Kasumi-1 (cell line): ENCODE measurements at places on chromosomes 12 and 14.

DNA sequence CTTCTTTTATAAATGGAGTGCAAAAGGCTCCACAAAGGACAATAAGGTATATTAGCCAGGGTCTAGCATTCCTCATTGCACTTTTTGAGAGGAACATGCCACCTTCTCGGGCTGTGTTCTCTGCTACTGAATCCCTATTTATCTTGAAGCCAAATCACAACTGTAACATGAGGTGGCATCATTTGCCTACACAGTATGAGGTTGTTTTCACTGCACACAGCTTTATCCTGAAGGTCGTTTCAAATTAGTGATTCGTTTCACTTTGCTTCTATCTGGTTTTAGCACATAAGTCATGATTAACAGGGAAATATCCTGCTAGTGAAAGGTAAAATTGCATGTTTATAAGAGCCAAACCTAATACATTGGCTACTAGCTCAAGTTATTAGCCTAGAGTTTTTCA, 153.8 kb downstream of the SLC35F4 start:
- no peak for DNase-seq

GRCh38 chr12:121274036-121274763, 22.3 kb downstream of the CAMKK2 start:
- no peak for DNase-seq

DNA sequence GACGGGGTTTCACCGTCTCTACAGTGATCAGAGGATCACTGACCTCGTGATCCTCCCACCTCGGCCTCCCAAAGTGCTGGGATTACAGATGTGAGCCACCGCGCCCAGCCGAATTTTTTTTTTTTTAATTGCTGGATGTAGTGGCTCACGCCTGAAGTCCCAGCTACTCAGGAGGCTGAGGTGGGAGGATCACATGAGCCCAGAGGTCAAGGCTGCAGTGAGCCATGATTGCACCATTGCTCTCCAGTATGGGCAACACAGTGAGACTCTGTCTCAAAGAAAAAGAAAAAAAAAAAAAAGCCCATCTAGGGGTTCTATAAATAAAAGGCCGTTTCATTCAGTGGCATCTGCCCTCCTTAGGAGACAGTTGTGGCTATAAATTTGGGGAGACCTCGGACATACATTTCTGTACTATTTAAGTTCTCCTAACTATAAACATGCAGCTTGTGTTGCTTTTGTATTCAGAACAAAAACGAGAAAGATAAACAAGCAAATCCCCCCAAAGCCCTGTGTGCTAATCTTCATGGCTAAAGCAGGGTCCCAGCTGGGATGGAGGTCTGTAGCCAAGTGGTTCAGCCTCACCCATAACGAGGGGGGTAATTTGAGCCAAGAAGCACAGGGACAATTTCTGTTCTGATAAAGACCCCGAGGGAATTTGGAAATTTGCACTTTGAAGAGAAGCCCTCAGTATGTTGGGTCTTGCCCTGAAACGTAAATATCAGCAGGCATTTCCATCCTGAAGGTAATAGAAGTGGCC, 35.0 kb upstream of the BCL7A start:
- no peak for DNase-seq

DNA sequence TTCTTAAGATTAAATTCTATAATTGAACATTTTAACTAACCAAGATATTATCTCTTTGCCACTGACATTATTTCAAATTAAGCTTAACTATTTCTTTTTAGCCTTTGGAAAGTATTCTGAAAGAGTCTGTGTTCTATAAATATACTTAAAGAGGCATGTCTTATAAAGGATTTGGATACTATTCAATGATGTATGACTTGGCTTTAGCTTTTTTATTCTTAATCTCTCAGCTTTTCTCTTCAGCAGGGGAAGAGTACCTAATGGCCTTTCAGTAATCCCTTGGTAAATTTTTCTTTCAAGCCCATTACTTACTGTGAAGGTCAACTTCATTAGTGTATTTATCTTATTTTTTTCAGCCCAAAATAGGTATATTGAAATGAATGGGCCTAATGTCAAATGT, 113.8 kb downstream of the LRRK2 start:
- no peak for DNase-seq

DNA sequence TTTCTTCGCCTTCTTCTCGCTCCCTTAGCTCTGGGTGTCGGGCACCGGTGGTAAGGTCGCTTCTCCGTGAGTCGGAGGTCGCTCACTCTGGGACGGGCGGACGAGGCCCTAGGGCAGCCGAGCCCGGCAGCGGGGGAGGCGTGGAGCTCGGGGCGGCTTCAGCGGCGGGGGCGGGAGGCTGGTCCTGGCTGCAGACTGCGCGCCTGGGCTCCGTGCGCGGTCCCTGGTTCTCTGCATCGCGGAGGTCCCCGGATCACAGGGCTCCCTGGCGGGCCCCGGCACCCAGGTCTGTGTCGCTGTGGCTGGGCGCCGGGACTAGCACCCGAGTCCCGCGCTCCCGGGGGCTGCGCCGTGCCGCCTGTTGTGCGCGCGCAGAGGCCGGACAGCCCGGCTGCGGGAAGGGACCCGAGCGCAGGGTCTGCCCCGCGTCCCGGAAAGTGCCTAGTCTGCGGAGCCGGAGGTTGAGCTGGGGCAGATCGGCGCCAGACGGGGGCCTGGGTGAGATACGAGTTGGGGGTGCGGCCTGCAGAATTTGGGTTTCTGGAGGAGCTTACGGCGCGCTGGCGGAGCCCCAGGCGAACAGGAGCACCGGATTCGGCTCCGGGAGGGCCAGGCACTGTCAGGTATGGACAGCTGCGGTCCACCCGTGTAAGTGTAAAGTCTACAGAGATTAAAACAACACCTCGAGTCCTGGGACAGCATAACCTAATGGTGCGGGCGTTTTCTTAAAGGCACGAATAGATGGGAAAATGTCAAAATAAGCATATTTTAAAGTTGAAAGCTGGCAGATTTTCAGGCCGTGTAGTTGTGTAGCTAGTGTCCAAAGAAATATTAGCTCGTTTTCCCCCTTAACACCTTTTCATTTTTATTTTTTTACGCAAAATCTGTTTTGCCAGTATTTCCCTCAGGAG, 713 bp downstream of the FRMD6 start:
- peak; percentile 71 for DNase-seq

GRCh38 chr14:90368946-90369721, 27.7 kb upstream of the CALM1 start:
- DNase-seq = no peak

DNA sequence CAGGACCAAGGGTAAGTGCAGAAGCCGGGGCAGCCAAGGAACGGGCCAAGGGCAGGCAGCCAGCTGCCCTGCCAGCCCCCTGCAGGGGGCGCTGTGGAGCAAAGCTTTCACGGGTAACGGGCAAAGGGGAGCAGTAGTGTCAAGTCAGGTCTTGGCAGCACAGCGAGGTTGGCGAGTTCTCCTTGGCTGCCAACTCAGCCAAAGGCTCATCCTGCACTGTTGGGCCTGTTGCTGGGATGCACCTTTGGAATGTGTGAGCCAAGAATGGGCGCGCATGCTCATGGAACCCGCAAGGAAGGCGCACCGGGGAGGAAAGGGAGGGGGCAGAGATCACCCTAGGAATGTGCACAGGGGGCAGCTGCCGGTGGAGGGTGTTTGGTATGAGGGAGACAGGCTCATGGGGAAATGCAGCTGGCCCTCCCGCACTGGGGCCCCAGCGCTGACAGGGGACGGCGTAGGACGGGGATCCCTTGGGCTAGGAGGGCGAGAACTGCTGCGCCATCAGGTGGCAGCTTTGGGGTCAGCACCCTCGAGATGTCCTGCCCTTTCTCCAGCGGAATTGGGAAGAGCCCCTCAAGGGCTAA, 138.0 kb downstream of the ASCL4 start:
- no peak for DNase-seq

DNA sequence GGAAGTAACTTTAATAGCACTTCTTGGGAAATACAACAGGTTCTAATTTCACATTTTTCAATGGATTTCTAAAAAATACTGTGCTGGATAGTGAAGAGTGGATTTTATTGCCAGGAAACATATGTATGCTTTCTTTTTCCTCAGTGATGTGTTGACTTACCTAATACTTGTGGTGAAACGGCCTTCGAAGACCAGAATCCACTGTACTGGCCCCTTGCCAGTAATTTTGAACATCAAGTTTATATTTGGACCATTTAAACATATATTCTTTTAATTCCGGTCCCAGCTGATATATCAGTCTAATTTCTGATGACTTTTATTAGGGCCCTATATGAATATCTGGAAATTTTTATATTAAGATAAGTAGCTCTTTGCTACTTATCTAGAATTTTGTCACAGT, 1.8 kb downstream of the MSRB3 start:
- DNase-seq = peak; percentile 65

DNA sequence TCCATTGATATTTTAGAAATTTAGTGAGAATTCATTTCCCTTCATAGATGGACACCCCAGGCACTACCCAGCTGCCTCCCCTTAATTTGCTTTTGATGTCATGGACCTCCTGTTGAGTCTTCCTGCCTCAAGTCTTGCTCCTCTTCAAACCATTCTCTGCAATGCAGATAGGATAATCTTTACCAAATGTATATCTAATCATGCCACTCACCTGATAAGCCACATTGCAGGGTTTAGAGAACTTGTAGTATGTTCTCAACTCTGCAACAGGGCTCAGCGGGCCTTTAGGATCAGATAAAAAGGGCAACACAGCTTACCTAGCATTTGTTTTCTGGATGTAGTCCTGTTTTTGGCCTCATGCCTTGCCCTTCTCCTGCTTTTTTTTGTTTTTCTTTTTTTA, 234.5 kb downstream of the EMP1 start:
- no peak for DNase-seq

DNA sequence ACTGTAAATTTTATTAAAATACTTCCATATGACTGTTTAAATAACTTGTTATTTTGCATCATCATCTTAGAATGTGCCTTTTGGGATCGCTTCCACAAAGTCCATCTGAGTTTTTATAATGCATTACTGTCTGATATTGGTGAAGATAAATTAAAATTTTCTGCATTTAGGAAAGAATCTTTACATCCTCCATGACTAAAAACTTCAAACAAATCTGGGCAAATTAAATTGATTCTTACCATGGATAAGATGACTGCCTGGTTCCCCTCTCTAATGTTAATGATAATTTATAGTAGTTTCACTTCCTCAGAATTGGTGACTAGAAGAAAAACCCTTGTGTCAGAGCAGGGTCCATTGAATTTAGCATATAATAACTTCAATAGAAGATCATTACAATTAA, 94.7 kb upstream of the SLC38A4 start:
- no peak for DNase-seq

- DNase-seq = no peak
Observed at GRCh38 chr14:76063327-76063726, 77.8 kb downstream of the IFT43 start.

DNA sequence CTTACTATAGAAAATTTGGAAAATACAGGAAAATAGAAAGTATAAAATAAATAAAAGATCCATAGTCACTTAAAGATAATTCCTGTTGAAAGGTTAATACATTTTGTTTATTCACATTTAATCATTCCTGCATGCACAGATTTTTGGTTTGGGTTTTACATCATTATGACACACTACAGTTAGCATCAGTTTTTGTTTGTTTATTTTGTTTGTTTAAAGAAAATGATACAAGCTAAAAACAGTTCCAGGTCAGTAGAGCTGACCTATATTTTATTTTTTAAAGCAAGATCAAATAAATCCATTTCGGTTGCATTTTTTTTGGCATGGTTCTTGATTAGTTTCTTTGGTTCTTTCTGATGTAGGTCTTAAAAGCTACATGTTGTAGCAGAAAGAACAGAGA, 68.8 kb upstream of the CCDC91 start:
- no peak for DNase-seq

GRCh38 chr12:77308056-77308455, 242.7 kb upstream of the E2F7 start:
- DNase-seq = no peak

DNA sequence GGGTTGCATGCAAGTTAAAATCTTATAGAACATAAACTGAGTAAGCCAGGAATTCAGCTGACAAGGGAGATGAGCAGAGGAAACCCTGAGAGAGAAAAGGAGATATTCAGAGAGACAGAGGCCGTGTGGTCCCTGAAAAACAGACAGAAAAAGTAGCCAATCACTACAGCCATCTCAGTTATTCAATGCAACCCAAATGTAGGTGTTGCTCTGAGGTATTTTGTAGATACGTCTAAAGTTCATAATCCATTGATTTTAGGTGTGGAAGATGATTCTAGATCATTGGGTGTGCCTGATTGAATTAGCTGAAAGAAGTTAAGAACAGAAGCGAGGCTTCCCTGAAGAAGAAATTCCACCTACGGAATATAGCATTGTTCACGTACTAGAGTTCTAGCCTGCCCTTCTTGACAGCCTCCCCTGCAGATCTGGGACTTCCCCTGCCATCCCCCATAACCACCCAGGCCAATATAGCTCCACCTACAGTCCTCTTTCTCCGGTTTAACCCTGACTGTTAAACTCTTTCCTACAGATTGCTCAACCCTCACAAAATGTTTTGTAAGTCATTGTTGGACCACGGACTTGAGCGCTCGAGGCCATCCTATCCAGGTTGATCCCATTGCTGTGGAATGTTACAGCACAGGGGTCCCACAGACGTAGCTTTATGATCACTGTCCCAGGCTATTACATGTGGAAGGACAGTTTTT, 21.7 kb downstream of the AICDA start:
- peak; percentile 25 for DNase-seq

- no peak for DNase-seq
Observed at GRCh38 chr12:73863546-73863945, 674.1 kb upstream of the ATXN7L3B start.

DNA sequence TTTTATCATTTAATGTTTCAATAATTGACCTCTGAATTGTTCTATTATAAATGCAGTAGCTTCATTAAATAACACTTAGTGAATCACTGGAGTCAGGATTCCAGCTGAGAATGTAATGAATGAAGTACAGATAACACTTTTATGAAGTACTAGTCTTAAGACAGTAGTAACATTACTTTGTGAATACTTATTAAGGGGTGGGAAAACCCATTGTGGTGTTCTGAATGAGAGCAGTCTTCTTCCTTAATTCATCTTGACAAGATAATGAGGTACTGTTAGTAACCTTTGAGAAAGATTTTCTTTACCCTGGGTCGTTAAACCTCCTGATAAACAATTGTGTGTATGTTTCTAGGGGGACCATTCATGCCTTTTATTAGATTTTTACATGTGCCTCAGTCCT, 12.7 kb downstream of the NUP107 start:
- DNase-seq = no peak

- no peak for DNase-seq
Observed at GRCh38 chr12:19771858-19772257, 332.6 kb downstream of the AEBP2 start.

- DNase-seq = peak; percentile 7
Observed at GRCh38 chr12:131818821-131819585, 9.2 kb upstream of the MMP17 start.

DNA sequence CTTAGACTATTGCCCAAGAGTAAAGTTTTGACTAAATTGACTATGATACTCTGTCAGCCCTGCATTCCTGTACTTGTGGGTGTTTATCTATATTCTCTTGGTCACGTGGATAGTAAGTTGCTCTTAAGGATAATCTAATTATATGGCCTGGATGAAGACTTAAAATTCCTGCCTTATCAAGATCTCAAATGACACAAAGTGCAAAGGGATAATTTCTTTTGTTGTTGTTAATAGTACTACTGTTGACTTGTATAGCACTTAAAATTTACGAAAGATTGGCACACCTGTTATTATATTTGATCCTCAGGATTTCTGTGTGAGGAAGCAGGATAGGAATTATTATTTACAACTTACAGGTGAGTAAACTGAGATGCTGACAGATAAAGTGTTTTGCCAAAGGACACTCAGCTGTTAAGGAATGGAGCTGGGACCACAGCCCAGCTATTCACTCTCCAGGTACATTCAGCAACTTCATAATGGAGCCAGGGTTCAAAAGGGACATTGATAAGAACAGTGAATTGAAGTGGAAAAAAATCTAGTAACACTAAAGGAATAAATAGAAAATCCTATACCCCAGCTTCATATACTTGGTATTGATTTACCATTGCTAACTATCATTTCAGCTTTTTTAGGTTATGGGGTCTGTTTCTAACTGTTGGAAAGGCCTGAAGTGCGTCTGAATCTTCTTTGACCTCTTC, 53.4 kb upstream of the EVL start:
- DNase-seq = no peak
